ENCODE measurements at places on chromosomes 7 and 10. TPM values are rescaled to one million over a fixed set of nuclear protein-coding genes. Genes with fewer than 3 reads are reported as not detected.

The LIPK gene
- polyA plus RNA-seq: not detected

- no peak for DNase-seq
Measured at GRCh38 chr7:25322473-25322872, 94.2 kb upstream of the NPVF start.

GRCh38 chr7:121436136-121436535, 40.0 kb upstream of the FAM3C start:
- no peak for DNase-seq

DNA sequence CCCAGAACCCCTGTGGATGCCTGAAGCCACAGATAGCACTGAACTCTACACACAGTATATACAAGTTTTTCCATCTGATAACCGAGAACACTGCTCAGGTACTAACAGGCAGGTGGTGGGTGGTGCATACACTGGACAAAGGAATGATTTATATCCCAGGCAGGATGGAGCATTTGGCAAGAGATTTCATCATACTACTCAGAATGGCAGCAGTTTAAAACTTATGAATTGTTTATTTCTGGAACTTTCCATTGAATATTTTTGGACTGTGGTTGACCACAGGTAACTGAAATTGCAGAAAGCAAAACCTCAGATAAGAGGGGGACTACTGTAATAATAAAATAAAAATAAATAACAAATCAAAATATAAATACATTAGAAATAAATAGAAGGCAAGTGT, 10.9 kb upstream of the KCNMA1 start:
- DNase-seq: no peak

- DNase-seq: no peak
Measured at GRCh38 chr10:21304198-21304597, 221.3 kb downstream of the SKIDA1 start.

The GPR26 gene
- polyA plus RNA-seq: not detected

GRCh38 chr7:92934096-92934495, 97.7 kb upstream of the CDK6 start:
- DNase-seq: no peak

DNA sequence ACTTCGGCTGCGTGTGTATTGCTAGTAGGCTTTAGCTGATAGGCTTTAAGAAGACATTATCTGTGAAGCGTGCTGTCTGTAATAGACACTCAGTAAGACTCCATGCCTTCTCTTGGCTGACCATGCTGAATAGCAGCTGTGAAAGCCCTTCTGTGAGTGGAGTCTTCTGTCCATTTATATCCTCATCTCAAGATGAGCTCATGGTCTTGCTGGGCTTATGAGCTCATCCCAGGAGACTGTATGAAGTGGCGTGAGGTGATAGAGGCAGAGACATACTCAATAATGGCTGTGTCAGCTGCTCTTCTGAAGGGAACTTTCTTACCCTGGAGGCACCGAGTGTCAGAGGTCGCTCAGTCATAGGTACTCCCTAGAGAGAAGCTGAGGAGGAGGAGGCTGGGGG, 111.5 kb downstream of the SH2D4B start:
- no peak for DNase-seq

The CAMK2B gene
- polyA plus RNA-seq: 3.2 TPM

The ANXA8 gene
- 0.46 TPM for polyA plus RNA-seq

GRCh38 chr7:124051681-124052377, 19.0 kb upstream of the TMEM229A start:
- no peak for DNase-seq

Data from left renal pelvis (tissue), 4 donors.